Naive thymus-derived CD8-positive, alpha-beta T cell (primary cell): ENCODE measurements at places on chromosomes 4 and X.

- DNase-seq: no peak
Observed at GRCh38 chr4:4598851-4599411, 57.1 kb upstream of the STX18 start.

GRCh38 chr4:87180767-87181166 lies 39.7 kb downstream of the KLHL8 start:
- no peak for DNase-seq

GRCh38 chrX:150569155-150569477 lies 695 bp downstream of the MTM1 start:
- peak; percentile 36 for DNase-seq

DNA sequence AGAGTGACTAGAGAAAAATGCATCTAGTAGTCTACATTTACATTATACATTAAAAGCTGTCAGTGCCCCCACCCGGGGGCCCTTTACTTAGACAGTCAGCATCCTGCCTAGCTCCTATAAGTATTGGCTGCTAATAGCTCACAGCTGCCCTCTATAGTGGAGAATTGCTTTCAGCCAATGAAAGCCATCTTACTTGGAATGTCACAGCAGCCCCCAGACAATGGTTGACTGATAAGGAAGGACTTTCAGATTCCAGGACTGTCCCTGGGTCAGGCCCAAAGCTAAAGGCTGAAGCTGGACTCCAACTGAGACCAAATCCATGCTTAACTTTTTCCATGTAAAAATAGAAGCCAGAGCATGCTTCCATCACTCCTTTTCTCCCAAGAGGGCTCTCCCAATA lies 196.9 kb downstream of the ANKRD50 start:
- no peak for DNase-seq

GRCh38 chrX:38175139-38175538 lies 45.5 kb downstream of the SRPX start:
- DNase-seq: no peak

GRCh38 chr4:117704721-117705120 lies 329.6 kb upstream of the NDST3 start:
- no peak for DNase-seq

- no peak for DNase-seq
Observed at GRCh38 chr4:21952549-21952948, 4.0 kb upstream of the KCNIP4 start.

GRCh38 chr4:155946486-155946885 lies 7.2 kb downstream of the CTSO start:
- no peak for DNase-seq

DNA sequence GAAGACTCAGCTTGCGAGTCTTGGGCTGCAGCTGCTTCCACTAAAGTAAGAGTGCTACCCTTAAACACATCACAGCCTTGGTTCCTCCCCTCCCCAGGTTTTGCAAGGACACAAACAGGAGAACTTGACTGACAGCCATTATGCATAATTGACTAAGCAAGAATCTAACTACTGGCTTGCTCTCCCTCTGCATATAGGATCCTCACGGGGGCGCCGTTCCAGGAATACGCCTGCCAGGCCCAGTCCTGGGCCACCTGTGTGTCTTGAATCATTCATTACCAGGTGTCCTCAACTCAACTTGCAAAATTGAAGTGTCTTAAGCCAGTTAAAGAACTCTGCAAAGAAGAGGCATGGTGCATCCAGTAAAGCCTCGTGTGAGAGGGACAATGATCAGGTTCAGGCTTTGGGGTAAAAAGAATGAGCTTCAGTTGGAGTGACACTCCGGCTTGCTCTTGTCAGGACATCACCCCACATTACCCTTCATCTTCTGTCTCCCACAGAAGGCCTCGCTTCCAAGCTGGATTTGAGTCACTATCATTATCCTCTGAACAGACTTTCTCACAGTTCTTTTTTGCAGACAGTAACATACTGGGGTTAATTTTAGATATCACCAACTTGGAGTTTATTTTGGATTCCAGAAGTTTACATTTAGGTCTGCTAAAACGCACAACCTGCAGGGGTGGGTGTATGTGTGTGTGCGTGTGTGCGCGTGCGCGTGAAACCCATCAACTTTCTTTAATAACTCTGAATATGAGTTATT lies 273.5 kb upstream of the HS3ST1 start:
- DNase-seq: no peak

DNA sequence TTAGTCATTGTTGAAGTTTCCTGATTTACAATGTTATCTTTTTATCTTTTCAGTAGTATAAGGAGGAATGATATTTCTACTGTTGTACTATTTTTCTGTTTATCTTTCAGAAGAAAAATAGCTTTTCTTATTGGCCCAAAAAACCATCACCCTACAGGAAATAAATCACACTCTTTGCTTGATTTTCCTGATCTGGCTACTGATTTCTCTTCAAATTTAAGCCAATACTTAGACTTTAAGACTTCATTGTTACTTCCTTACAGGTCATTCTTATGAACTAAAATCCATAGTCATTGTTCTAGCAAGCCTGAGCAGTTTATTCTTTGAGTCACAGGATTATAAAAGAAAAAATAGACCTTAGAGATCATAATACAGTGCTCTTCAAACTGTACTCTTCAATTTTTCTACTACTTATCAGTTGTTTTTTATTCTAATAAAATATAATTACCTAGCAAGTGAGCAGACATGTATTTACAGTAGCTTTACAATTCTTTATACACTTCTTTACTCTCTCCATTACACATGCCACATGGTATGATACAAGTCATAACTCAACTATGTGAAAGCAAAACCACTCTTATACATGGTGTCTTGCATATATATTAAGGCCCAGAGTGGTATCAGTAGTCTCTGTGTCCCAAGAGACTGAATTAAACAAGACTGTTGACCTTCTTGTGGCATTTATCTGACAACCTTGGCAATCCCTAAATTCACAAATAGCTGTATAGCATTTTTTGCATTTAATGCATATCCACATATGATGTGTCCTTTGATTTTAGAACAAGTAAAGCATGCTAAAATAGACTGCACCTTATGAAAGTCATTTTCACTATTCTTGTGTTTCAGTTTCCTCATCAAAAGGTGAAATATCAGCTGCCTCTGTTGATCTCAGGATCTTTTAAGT lies 47.9 kb downstream of the TET2 start:
- DNase-seq: no peak

GRCh38 chr4:2484993-2485392 lies 16.1 kb downstream of the RNF4 start:
- DNase-seq: peak; percentile 49

GRCh38 chrX:47605024-47605423 lies 14.6 kb downstream of the SYN1 start:
- no peak for DNase-seq

DNA sequence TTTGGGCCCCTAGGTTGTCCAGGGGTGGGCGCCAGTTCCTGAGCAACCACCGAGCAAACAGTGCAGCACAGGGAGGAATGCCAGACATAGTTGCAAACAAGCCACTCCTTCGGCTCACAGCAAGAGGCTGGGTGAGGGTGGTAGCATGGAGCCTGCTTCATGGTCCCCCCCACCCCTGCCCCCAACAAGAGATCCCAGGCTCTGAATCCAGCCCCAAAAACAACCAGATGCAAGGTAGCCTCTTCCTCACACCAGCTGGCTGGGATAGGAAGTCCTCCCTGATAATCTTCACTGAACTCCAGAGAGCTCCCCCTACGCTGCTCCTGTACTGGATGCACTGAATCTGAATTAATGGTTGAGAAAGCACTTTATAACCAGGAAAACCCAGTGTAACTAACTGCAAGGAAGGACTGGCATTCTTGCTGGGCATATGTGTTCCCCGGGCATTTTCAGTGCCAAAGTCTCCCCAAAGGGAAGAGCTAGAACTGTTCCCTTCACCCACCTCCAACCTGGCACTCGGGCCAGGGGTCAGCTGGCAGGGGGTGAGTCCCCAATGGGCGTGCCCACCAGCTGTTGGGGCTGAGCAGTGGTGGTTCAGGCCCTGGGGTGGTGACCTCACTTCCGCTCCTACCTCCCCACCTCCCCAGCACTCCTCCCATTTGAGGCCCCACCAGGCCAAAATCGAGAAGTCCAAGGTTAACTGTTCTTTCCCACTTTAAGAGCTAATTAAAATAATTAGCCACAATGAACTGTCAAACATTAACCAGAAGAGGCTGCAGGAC lies 1.5 kb downstream of the ELF4 start:
- no peak for DNase-seq

DNA sequence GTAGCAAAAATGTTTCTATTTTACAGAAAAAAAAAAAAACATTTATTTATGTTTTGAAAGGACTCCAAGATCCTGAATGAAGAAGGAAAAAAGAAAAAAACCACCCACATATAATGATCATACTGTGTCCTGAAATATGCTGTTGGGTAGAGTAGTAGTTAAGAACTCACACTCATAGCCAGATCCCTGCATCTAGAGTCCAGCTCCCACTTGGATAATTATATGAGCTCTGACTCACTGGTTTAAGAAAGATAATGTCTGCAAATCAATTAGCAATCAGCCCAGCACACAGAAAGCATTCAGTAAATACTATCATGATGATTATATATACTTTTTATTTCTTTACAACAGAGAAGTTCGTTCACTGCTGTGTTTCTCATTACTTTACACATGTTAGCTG lies 46.7 kb upstream of the MXRA5 start:
- DNase-seq: no peak

GRCh38 chr4:128572778-128573241 lies 236.7 kb upstream of the JADE1 start:
- DNase-seq: no peak

- DNase-seq: no peak
Observed at GRCh38 chrX:101462892-101463291, 22.4 kb upstream of the ARMCX4 start.

DNA sequence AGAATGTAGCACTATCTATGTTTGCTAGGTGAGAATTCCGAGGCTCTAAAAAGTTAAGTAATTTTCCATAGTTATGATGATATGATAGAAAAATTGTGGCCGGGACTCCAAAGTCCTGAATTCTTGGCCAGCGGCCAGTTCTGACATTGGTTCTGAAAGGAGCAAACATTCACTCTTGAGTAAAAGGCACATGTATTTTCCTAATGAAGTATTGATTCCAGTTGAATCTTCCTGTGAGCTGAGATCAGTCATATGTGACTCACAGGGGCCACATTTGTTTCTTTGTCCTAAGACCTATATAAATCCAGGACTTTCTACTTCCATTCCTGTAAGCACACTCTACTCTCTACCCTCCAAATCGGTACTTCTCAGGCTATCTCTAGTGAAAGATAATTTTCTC lies 349.9 kb downstream of the BMPR1B start:
- DNase-seq: no peak

- no peak for DNase-seq
Observed at GRCh38 chr4:39181520-39181904, 817 bp upstream of the WDR19 start.

GRCh38 chr4:40719008-40719623 lies 30.6 kb upstream of the NSUN7 start:
- no peak for DNase-seq

- no peak for DNase-seq
Observed at GRCh38 chr4:41509451-41509866, 28.5 kb upstream of the LIMCH1 start.

DNA sequence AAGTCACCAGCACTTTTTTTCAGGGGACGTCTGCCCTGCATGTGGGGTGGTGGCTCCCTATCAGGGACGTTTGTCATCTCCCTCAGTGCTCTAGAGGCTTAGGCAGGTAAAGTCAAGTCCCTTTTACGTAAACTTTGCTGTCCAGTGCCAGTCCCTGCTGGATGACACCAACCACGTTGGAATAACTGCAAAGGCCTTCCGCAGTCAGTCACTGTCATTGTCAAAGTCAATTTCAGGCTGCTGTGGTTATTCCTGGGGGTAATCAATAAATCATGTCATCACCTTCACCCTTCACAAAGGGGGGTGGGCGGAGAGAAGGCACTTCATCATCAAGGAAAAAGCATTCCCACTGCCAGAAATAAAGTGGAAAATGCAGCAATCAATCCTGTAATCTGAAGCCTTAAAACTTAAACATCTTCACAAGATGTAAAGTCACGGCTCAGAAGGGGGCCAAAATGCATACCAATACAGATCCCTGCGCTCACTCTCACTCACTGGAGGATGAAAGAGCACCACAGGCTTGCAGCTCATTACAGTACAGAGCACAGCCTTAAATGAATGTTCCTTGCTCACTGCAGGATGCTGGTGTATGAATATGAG lies 56.2 kb downstream of the CLDN22 start:
- DNase-seq: no peak

GRCh38 chrX:101483705-101484104 lies 1.6 kb upstream of the ARMCX4 start:
- DNase-seq: no peak

DNA sequence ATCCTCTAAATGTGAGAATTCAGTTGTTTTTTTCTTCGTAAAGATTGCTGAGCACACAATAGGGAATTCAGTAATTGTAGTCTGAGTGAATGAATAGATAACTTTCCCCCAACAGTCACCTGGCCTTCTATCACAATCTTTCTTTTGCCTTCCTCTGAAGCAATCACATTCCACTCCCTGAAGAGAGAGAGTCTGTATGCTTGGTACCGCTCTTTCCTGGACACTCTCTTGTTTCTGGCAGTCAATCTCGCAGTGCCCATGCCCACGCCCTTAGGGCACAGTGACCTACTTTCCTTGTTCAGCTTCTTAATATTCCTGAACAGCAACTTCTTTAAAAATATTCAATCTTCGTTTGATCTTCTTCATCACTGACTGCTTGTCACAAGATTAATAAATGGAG lies 255.9 kb downstream of the ADAMTS3 start:
- DNase-seq: no peak

DNA sequence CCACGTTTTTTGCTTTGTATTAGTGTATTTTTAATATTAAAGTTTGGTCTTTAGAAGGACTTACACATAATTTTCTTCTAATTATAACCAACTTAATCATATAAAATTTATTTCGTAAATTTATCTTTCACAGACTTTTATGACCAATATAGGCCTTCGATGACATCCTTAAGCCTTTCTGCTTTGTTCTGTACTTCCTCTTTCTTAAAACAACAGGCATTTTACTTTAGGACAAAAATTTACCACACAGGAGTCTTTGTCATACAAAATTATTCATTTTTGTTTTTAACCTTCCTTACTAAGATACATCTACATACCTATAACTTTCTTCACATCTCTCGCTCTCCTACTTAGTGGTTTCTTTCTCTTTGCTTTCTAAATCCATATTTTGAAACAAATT lies 56.3 kb downstream of the RGS12 start:
- no peak for DNase-seq

DNA sequence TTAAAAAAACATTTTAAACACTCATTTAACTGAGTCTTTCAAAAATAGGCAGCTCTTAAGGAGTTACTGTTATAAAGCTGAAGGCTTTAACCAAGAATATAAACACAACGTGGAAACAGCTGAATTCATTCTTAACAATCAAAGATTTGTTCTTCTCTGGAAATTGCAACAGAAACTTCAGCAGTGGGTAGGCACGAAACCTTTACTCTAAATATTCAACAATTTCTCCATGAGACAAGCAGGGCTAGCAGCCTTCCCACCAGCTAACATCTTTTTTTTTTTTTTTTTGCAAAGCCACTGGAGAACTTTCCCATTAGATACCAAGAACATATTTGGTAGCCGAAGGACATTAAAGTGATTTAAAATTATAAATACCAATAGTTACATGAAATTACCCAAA lies 78.2 kb upstream of the PRSS48 start:
- no peak for DNase-seq

GRCh38 chr4:54852602-54853001 lies 194.8 kb downstream of the KIT start:
- DNase-seq: no peak
